Stimulated activated CD4-positive, alpha-beta T cell treated with anti-CD3 and anti-CD28 coated beads, Interleukin-12 subunit alpha, Interleukin-12 subunit beta, amount 100 ng/mL, for 24 hours (primary cell): ENCODE measurements at places on chromosomes 12 and 14.

DNA sequence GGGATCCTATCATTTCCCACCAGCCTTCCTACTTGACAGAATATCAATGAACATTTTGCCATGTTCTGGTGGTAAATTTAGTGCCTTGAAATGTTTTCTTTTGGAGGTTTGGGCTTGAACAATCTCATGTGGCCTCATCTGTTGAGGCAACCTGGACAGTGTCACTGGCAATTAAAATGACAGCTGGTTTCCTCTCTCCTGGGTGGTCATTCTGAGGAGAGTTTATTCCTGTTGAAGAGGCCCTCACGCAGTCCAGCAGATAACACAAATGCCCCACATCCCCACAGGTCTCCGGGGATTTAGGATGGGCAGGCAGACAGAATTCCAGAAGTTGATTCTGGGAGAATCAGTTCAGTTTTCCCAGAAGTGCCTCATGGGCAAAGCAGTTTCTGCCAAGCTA, 41.9 kb downstream of the MMAB start:
- DNase-seq = no peak

DNA sequence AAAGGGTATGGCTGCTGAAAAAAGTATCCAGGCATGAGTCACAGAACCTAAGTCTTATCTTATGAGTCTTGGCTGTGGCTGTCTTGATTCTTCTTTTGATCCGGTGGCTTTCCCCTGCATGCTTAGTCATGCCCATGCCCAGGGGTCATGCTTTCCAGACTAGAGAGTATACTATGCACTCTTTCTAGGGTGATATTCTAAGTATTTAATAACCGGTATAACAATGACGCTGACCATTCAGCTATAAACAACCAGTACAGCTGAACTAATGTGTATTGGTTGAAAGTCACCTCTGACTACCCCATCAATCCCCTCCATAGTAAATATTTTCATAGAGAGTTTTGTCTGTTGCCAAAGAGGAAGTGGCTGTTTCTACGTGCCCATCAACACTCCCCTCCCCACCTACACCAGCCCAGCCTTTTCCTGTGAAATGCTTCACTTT, 34.7 kb upstream of the NRXN3 start:
- no peak for DNase-seq

DNA sequence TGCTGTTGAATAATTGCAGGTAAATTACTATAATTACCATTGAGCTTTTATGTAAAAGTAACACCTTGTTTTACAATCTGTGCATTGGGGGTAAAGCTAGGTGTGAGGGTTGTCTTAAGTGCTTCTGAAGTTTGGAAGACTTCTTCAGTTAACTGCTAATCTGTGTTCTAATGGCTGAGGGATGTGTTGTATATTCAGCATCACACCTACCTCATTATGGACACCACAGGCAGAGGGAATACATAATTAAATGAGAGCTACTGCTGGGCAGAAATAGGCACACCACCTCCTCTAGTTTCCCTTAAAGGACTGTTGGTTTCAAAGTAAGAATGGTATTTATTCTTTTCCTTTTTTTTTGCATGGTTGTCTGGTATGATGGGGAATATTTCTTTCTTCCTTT, 502.3 kb upstream of the RGS6 start:
- no peak for DNase-seq

DNA sequence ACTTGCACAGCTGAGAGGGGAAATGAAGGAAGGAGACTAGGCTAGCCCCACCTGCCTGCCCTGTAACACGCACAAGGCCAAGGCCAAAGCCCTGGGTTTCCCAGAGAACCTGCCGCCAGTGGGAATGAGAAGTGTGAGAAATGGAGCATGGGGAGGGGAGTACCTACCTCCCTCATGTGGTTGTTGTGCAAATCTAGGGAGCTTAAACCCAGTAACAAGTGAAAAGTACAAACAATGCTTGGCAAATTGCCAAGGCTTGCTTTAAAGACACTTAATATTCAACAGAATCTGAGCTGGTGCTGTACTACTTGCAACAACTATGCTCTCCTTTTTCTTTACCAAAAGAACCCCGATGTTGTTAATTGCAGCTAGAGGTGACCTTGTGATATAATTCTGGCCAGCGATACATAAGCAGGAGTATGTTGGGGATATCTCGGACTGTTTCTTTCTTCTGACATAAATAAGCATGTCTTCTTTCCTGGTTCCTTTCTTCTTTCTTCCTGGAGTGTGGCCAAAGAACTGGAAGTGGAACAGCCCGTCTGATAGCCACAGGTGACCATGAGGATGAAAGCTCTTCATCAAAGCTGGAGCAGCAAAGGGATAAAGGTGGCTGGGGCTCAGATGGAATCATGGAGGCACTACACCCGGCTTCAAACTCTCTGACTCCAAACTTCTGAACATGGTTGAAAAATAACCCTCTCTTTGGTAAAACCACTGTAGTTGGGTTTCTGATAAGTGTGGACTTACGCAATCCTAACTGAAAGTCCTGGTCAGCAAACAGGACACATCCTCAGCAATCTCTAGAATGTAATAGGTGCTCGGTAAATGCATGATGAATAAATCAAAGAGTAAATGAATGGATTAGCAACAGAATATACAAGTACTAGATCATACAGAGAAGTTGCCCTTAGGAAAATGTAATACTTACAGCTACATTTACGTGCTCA, 207.9 kb downstream of the NUAK1 start:
- DNase-seq = no peak

GRCh38 chr14:95608637-95609235, 73.9 kb downstream of the GLRX5 start:
- no peak for DNase-seq

DNA sequence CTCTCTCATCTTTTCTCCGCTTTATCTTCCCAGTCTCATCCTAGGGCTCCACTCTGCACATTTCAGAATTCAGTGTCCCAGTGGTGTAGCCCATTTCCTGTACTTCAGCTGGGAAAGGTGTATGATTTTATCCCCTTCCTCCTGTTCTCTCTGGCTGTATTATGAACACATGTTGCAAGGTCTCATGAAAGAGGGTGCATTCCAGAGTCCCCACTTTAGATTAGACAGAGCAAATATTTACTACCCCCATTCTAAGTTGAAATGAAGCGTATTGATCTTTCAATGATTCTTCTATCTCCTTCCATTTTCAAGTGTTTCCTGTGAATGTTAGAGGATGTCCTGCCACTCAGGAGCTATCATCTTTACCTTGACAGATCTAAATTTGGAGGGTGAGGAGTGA, 123.2 kb downstream of the WIF1 start:
- DNase-seq = no peak

- no peak for DNase-seq
These were observed 1100.6 kb downstream of the GALC start for GRCh38 chr14:86892152-86892956.

DNA sequence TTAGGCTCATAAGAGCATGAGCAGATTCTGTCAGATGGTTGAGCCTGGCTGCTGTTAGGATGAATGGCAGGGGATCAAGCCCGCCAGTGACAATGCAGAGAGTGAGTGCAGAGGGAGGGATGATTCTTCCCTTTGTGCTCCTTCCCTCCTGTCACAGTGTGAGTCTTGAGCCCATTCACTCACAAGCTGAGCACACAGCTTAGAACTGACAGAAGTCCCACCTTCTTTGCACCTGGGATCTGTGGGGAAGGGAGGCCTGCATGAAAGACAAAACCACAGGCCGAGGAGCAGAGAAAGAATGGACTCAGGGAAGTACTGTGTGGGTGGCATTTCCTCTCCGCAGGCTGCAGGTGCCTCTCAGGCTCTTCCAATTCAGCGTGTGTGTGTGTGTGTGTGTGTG, 160.6 kb downstream of the KCNA5 start:
- no peak for DNase-seq

DNA sequence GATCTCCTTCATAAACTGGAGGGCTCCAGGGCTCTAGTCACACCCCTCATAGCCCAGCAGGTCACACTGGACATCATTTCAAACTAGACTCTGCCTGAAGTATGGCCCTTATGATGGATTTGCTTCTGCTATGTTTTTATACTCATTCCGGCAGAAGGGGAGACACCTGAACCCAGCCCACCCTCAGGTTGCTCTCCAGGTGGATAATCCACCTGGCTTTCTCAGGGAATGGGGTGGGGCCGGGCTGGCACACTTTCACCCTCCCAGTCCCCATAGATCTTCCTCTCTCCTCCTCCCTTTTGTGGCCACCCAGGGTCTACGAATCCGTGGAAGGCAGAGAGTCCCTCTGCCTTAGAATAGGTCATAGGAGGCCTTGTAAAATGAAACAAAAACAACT, 9.8 kb upstream of the KRT73 start:
- no peak for DNase-seq

DNA sequence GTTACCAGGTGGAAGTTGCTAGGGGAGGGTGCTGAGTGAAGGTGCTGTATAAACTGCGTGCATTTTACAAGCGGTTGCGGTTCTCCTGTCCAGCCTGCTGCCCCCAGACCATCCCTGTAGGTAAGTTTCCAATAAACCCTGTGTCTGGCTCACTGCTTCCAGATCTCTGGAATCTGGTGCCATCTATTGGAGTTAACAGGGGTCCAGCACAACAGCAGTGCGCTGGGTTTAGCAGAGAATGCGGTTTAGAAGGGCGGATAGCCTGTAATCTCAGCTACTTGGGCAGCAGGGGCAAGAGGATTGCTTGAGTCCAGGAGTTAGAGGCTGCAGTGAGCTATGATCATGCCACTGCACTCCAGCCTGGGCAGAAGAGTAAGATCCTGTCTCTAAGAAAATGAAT, 4.9 kb downstream of the AACS start:
- no peak for DNase-seq

DNA sequence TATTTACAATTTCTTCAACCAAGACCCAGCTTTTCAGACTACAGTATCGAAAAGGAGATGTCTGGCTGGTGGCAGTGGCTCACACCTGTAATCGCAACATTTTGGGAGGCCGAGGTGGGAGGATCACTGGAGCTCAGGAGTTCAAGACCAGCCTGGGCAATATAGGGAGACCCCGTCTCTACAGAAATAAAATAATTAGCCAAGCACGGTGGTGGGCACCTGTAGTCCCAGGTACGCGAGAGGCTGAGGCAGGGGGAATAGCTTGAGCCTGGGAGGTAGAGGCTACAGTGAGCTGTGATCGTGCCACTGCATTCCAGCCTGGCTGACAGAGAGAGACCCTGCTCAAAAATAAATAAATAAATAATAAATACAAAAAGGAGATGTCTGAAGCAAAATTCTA, 530.5 kb downstream of the BCL11B start:
- no peak for DNase-seq

DNA sequence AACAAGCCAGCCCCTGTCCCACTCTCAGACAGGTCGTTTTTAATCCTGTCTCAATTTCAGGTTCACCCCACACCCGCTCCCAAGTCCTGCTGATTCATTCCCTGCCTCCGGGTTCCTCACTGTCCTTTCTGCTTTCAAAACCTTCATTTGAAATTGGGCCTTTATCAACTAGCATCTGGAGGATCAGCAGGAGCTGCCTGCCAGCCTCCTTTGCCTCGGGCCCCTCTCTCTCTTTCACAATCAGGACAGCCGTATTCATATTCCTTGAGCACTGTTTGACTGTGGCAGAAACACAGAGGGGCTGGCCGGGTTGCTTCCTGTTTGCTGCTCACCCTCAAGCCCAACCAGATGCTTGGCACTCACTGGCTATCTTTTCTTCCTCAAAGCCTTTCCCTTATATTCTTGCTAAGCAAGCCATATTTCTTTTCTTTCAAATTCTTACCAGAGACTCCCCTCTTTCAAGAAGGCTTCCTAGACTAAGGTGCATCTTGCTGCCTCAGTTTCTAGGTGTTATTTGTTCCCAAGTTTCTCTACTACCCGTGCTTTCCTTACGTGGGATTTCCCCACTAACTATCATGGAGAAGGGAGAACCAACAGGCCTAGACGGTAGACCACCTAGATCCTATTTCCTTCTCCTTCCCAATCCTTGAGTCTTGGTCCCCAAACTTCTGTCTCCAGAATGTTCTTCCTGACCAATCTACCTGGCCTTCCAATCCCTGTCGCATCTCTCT, 3.0 kb downstream of the GALNT6 start:
- DNase-seq = no peak

DNA sequence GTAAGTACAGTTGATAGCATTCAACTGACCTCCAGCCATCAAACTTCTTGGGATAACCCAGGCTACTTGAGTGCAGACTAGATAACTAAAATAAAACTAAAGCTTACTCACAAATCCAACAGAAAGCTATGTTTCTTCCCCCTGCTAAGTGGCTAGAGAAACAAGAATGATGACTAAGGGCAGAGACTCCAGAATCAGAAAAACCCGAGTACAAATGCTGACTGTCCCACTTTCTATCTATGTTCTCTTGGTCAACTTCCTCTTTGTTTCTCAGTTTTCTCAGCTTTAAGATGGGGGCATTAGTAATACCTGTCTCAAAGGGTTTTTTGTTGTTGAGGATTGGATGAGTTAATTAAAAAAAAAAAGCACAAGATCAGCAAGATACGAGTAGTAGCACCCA, 6.1 kb upstream of the NUAK1 start:
- no peak for DNase-seq

GRCh38 chr12:6096527-6096926, 27.9 kb downstream of the VWF start:
- no peak for DNase-seq

- no peak for DNase-seq
These were observed 62.7 kb downstream of the CAND1 start for GRCh38 chr12:67331828-67332227.

DNA sequence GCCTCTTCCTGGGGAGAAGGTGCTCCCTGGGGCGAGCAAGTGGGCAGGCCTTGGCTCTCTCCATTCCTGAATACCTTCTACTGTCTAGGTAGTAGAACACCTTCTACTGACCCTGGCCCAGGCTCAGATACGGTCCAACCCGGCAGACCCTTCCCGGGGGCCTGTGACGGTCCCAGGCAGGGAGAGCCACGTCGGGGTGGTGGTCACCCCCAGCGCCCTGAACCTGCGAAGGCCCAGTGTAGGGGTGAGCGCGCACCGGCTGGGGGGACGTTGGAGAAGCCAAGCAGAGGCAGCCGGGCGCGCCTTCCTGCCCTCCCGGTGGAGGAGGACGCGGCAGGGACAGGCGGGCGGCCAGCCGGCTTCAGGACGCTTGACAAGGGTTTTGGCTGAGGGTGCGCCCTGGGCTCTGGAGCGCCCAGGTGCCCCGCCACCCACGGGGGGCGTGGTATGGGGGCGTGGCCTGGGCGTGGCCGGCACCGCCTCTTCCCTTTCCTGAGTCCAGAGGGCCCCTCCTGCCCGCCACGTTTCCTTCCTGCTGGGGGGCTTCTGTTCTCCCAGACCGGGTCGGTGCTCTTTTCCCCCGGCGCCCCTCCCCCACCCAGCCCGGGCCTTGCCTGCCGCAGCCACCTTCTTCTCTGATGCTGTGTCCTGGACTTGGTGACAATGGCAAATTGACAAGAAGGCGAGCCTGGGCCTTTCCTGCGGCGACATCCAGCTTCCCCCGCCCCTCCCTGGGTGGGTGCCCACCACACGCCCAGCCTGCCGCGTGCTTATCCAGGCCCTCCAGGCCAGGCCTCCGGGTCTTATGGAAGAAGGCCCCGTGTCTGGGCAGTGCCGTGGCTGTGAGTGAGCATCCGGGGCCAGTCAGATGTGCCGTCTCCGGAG, 24.5 kb upstream of the PPP1R13B start:
- DNase-seq = peak; percentile 47

- no peak for DNase-seq
These were observed 381.0 kb downstream of the DPF3 start for GRCh38 chr14:72512925-72513324.

- no peak for DNase-seq
These were observed 74.3 kb upstream of the ST8SIA1 start for GRCh38 chr12:22408610-22409376.
